ENCODE measurements at places on chromosomes 1 and 21. TPM values are rescaled to one million over a fixed set of nuclear protein-coding genes. Genes with fewer than 3 reads are reported as not detected.

The AMY1B gene
- total RNA-seq: not detected

The DNAJC28 gene
- 0.37 TPM for total RNA-seq

The ATF3 gene
- 50.5 TPM for total RNA-seq

The KRTAP11-1 gene
- total RNA-seq: not detected

The TNNT2 gene
- total RNA-seq: 0.11 TPM

The CD1D gene
- total RNA-seq: 1.5 TPM

The F3 gene
- total RNA-seq: 9.2 TPM

The ZSWIM5 gene
- total RNA-seq: 0.11 TPM

The PTGER3 gene
- not detected for total RNA-seq

The CELA2A gene
- not detected for total RNA-seq

The UTS2 gene
- total RNA-seq: not detected

The B3GALT5 gene
- total RNA-seq: 0.79 TPM

The GBP4 gene
- total RNA-seq: not detected

The PRELP gene
- not detected for total RNA-seq

The UBQLN4 gene
- total RNA-seq: 38.4 TPM
